NCI-H2029 (cell line): ENCODE measurements at places on chromosomes 5 and 9.
A peak's percentile ranks its signal among the peaks of the same experiment; 100 is the strongest.

- no peak for DNase-seq
These were observed 15.8 kb downstream of the CORO2A start for GRCh38 chr9:98176391-98177259.

DNA sequence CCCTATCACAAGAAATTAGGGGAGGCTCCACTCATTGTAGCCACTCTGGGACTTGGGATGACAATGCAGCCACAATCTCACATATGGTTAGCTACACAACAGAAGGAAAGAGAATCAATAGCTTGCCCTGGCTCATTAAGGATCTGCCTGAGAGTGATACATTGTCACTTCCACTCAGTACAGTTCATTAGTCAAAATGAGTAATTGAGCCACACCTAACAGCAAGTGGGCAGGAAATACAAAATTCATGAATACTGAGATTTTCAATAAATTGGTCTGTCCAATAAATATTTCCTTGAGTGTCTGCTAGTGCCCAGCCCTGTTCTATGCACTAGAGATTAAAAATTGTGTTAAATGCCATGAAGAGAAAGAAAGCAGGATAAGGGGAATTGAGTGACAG, 231.3 kb upstream of the NR4A3 start:
- DNase-seq = no peak

DNA sequence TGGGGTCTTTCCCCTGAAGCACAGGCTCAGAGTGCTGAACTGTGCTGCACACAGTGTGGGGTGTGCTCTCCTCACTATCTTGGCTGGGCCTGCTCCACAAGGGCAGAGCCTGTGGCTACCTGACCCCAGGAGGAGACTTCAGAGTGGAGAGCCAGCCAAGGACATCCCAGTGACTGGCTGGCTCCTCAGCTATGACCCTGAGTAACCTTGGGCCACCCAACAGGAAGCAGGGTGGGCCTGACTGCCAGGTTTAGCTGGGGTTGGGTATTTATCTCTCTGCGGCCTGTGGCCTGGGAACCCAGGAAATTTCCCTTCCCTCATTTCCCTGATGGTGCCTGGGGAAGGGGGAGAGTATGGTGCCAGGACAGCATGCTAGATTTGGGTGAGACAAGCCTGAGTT, 2.1 kb upstream of the EEIG1 start:
- DNase-seq = no peak

DNA sequence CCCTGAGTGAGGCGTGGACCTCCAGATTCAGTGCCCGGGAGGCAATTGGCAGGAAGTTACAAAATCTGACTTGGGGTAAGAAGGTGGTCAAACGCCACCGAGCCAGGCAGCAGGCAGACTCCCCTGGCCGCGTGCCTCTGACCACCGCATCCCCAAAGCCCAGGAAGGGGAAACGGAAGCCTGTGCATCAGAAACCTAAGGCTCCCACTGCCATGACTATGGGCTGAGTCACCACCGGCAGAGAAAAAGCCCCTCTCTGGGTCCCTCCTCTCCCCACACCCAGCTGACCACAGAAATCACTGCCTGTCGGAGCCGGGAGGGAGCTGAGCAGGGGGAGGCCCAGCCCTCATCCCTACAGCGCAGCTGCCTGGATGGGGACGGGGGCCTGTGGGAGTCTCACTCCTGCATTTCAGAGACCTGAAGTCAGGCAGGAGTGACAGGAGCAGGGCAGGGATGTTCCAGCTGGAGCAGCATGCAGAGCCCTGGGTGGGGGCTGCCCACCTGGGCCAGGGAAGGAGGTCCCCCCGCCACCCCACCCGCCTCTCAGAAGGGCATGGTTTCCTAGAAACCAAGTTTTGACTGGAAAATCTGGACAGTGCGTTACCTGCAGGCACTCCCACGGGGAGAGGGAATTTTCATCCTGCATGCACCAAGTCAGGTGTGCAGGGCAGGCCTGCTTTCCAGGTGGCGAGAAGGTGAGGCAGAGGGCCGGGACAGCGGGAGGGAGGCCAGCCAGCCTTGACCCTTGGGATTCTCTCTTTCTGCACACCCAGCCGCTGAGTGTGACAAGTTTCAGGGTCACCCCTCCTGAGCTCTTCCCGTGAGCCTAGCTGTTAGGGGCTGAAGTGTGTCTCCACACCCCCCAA, 68.2 kb downstream of the LRSAM1 start:
- no peak for DNase-seq

GRCh38 chr9:104882086-104882485, 45.9 kb downstream of the ABCA1 start:
- no peak for DNase-seq

DNA sequence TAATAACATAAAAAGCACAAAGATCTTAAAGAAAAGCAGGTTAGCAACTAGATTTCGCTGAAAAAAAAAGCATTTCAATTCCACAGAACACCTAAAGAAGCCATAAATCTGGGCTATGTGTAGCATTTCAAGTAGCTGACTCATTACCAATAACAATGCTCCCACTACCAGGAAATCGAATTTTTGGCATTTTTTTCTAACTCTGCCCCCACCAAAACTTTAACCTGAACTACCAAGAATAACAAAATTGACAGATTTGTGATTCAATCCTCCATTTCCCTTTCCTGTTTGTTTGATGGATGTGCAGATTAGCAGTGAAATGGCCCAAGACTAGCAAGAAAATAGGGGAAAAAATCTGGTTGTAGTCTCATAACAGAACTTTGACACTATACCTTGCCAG, 180.2 kb downstream of the RASEF start:
- no peak for DNase-seq

DNA sequence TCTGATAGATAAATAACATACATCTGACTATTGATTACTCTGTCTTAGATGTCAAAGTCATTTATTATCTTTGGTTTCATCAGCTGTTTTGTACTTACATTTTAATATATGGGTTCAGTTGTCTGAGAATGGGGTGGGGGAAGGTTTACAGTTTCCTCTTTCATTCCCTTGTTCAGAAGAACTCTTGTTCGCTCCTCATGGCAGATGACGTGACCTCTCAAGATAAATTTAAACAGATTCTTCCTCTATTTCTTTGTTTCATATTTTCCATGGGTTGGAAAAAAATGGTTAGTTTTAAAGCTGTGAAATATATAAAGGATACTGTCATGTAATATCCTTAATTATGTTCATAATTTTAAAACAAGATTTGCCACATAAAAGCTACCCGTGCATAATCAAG, 61.4 kb downstream of the TSSK1B start:
- no peak for DNase-seq

GRCh38 chr5:1140818-1141189, 28.9 kb upstream of the SLC12A7 start:
- no peak for DNase-seq

DNA sequence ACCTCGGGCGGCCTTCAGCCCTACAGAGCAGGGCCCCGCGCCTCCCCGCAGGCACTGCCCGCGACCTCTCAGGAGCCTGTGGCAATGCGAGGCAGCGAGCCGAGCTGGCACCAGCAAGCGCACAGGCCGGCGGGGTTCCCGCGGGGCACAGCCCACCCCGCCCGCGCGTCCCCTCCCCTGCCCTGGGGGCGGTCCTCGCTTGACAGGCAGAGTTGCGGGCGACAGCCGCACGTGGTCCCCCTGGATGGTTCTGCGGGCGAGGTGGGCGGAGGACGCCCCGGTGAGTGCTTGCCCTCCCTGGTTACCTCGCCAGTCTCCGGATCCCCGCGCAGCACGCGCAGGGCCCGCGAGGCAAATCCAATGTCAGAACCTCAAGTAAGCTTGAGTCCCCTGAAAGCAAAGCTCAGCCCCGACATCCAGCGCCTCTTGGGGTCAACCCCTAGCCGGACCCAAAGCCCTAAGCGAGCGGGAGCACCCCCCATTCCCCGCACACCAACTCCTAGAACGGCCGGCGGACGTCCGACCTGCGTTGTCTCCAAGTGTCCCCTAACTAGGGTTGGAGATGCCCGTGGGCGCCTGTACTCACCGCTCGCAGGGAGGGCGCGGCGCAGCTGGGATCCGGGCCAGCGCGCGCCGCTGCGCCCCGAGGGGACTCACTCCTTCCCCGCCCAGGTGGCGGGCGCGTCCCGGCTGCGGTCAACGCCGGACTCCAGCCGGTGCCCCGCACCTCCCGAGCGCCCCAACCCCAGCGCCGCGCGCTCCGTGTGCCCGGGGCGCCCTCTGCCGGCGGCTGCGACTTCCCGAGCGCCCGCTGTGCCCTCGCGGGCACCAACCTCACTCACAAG, at the start of gene DRD1:
Gene DRD1 (minus strand): TSS at position 123 of the 845 bp plus-strand sequence. CDS start 1,083 bp downstream, outside the sequence.
- DNase-seq = peak; percentile 7

DNA sequence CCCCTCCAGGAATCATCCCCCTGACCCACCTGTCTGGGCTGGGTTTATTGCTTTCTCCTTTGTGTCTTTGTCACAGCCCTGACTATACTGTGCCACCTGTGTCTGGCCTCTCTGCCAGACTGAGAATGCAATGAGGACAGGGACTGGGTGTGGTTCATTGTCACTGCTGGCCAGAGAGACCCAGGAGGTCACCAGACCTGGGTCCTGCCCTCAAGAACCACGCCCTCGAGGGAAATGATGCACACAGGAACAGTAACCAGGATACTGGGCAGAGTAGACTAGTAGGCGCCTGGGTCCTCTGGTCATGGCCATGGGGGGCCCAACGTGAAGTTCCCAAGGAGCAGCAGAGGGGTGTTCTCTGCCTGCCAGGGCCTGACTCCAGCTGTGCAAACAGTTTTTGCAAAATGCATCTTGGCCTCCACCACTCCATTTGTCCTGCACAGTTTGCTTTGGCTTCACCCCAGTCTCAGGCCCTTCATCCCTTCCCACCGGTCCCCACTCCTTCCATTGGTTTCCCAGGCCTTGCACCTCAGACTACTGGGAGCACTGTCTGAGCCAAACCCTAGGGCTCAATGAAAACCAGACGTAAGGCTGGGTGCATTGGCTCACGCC, 17.8 kb downstream of the RGS3 start:
- DNase-seq = peak; percentile 82

DNA sequence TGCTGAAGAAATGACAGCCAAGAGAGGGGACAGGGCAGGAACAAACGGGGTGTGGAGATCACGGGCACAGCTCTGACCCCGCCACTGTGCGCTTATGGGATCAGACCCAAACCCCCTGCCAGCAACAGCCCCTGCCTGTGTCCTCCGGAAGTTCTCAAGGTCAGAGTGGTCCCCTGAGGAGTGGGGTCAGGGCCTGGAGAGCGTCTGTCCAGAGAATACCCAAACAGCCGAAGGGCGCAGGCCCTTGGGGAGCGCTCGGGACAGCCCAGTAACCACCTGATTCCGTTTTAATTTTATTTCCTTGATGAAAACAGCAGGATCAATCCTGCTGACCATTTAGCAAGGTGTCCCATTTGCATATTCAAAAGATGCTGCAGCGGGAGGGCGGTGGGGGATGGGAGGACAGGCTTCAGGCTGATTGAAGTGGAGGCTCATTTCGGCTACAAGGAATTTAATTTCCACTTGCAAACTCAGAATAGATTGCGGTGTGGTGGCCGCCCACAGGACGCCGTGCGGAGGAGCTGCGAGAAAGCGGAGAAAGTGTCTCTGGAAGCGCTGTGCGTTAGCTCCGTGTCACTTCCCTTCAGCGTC, 32.6 kb upstream of the TMEM250 start:
- DNase-seq = no peak

- no peak for DNase-seq
These were observed 40.0 kb downstream of the PAPPA start for GRCh38 chr9:116193636-116194035.

DNA sequence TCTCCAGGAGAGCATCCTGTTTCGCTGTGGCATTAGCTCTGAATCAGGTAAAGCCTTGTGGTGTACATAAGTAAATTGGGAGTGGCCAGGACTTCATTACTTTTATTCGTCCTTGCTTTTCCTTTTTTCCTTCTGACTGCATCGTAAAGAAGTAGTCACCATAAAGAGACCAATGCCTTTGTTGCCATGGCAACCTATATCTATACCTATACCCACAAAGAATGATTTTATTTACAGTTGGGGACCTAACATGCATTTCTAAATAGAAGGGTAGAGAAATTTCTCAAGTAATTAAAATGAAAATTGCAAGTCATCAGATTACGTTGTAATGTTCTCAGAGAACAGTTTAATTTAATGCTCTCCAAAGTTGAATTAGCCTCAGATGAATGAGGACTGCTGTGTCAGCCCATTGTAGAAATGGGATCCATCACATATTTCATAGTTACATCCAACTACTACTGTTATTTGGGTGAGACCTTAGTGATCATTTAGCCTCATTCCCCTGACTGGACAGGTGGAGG, 18.6 kb downstream of the PTCD2 start:
- no peak for DNase-seq
